OCI-LY7 (cell line): ENCODE measurements at places on chromosomes 5 and 9. TPM values are rescaled to one million over a fixed set of nuclear protein-coding genes. Genes with fewer than 3 reads are reported as not detected.

- DNase-seq, result no peak
Observed at GRCh38 chr9:21777701-21778100, 24.7 kb upstream of the MTAP start.

DNA sequence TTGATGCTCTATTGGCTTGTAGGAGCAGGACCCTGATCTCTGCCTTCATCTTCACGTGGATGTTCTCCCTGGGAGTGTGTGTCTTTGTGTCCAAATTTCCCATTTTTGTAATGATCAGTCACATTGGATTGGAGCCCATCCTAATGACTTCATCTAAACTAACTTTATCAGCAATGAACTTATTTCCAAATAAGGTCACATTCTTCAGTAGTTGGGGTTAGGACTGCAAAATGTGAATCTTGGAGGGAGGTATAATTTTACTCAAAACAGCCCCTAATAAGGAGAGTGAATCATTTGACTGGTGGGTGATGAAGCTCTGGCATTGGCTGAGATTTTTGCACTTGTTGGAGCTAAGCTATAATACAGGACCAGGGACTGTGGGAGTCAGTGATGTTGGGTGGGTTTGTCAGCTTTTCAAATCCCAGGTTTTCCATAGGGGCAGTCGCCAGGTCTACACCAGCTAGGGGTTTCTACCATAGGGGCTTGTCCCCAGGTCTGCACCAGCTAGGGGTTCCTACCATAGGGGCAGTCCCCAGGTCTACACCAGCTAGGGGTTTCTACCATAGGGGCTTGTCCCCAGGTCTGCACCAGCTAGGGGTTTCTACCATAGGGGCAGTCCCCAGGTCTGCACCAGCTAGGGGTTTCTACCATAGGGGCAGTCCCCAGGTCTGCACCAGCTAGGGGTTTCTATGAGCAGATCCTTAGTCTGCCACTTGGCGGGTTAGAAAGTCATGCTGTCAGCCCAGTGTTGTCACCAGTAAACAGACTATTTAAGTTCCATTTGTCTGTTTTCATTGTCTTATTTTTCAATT is 382.6 kb upstream of the DAP start:
- DNase-seq, result no peak

GRCh38 chr5:179287071-179287470 is 58.2 kb downstream of the ADAMTS2 start:
- no peak for DNase-seq

- DNase-seq, result no peak
Observed at GRCh38 chr9:125889476-125890419, 142.6 kb downstream of the PBX3 start.

DNA sequence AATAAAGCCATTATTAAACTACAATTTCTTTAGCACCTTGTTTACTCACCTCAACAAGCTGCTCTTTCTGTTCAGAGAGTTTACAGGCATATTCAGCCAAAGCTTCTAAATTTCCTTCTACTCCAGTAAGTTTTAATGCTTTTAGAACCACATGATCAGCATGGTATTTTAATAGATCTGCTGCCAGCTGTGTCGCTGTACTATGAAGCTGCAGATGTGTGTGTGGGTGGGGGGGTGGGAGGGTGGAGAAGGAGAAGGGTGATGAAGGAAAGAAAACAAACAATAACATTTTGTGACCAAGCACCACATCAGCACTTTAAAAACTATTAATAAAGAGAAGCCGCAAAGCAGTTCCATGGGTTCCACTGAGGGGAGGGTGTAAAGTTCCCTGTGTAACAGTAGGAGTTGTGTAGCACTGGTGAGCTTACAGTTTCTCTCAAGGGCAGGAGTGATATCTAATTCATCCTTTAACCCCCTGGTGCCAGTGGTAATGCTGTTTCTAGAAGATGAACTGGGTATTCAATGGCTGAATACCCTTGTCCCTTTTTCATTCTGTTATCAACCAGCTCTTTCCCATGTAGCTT is 38.5 kb downstream of the ABITRAM start:
- no peak for DNase-seq

- DNase-seq, result no peak
Observed at GRCh38 chr9:34230556-34230955, 51.7 kb downstream of the UBAP1 start.

GRCh38 chr5:179439181-179439985 is 94.1 kb upstream of the ADAMTS2 start:
- DNase-seq, result no peak

DNA sequence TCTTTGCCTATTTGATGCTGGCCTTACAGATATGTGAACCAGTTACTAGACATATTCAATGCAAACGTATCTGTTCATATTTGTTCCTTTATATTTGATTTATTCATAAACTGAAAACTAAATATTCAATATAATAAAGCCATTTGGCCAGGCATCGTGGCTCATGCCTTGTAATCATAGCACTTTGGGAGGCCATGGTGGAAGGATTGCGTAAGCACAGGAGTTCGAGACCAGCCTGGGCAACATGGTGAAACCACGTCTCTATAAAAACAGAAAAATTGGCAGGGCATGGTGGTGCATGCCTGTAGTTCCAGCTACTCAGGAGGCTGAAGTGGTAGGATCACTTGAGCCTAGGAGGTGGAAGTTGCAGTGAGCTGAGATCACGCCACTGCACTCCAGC is 49.2 kb upstream of the CTNNAL1 start:
- no peak for DNase-seq

DNA sequence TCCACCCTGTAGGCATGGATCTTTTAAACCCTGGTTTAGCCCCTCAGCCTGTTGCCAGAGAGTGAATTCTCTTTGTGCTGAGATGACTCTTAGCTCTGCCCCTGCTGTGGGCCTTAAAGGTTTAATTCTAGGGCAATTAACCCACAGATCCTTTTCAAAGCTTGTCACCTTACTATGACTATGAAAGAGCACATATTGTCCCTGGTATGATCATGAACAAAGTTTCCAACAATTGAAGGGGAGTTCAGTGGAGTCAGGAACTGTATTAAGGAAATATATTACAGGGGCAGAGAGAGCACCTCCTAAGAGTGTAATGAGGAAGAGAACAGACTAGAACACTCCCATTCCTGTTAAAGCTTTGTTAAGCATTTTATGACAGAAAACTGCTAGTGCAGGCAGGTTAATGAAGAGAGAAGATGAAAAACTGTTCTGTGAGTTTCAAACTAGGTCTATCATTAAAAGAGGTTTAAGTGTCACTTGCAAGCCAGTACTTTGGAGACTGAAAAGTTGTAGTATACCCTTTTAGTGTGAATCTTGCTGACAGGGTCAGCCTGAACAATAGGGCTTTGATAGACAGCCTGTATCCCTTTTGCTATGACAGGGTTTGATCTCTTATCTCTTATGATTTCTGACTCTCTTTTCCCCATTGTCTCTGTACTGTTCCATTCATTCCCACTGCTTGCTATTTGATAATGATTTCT is 104.2 kb upstream of the ELL2 start:
- DNase-seq, result no peak

GRCh38 chr5:2196416-2196815 is 313.7 kb upstream of the IRX4 start:
- DNase-seq, result no peak

- DNase-seq, result no peak
Observed at GRCh38 chr9:83933790-83934189, 12.6 kb upstream of the KIF27 start.

GRCh38 chr9:10773136-10773535 is 160.3 kb upstream of the PTPRD start:
- no peak for DNase-seq

DNA sequence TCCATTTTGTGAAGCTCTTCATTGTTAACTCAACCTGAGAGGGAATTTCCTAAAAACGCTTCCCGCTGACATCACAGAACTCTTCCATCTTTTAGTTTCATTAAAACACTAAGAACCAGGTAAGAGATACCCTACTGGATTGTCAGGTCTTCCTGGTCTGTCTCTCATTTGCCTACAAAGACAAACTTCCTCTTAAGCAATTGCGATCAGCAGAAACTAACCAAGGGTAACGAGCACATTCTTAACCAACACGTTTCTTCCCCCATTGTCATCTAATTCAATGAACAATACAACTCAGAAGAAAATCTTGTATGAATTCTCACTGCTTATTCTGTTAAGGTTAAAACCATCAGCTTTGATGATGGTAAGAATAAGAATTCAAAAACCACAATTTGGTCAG is 6.6 kb downstream of the FBXW11 start:
- DNase-seq, result peak; percentile 60

DNA sequence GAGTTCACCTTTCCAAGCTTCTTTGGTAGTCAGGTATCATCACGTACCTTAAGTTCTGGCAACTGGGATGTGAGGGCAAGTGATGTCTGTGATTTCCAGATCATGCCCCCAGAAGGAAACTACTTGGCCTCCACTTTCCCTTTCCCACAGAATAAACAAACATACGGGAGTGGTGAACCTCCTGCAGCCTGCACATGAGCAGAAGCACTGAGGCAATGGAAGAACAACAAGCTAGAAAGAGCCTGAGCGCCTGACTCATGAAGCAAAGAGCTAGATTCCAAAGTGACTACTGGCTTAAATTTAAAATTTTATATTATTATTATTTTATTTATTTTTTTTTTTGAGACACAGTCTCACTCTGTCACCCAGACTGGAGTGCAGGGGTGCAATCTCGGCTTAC is 35.0 kb downstream of the ARL15 start:
- DNase-seq, result no peak

- no peak for DNase-seq
Observed at GRCh38 chr5:175853573-175854230, 17.7 kb upstream of the CPLX2 start.

DNA sequence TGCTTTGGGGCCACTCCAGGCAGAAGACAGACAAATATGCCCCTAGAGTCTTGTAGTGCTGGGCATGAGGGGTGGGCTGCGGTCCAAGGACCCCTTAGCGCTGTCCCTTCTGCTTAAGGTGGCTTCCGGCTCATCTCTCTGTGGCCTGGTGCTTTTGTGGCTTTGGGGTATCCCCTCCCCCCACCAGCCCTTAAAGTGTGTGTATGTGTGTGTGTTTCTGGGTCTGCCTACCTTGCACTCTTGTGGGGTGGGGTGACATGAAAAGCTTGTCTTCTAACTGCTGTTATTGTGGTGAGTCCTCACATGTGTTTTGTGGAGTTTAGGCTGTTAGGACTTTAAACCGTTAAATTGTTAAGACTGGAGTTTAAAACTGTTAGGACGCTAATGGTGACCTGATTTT is 23.6 kb downstream of the MARCHF6 start:
- DNase-seq, result no peak

GRCh38 chr5:90654215-90654614 is 95.6 kb downstream of the ADGRV1 start:
- DNase-seq, result no peak

DNA sequence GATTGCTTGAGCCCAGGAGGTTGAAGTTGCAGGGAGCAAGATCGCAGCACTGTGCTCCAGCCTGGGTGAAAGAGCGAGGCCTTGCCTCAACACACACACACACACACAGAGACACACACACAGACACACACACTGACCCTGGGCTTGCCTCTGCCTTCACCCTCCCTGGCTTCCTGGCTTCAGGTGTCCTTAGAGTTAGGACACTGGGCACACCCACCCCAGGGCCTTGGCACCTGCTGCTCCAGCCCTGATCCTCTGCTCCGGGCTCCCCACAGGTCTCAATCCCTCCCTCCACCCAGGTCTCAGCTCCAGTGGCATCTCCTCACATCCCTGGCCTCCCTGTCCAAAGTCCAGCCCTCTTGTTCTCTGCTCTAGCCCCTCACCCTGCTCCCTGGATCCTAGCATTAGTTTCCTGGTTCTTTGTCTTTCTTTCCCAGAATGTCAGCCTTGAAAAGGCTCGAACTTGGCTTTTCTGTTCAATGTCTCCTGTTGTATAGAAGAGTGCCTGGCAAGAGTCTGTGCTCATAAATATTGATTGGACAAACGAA is 212.9 kb downstream of the C9orf50 start:
- no peak for DNase-seq

DNA sequence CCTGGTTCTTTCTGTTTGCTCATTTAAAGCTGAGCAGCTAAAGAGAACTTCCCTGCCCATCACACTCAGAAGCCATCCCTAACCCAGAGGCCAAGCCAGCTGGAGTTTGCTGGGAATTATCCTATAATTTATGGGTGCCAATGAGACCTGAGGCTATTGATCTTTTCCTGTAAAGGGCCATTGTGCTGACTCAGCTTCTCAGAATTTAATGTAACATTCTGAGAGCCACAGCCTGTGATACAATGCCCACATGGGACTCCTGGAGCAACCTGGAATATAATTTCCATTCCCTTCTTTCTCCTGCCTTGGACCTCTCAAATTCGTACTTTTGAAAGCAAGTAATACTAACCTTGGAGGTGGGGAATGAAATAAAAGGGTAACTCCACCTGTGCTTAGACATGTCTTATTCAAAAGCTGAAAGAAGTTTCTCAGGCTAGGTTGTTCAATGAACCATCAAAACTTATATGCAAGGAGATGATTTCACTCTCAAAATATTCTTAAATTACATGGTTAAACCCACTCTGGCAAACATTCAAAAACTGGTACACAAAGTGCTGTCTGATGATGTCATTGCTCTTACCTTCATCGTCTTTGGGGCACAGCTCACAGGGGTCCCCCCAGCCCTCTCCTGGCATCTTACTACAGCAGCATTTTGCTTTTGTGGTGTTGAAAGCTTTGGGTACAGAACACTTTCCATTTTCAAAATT is 206.7 kb downstream of the SLC12A2 start:
- no peak for DNase-seq

GRCh38 chr5:139488260-139488659 is 5.7 kb upstream of the STING1 start:
- no peak for DNase-seq

DNA sequence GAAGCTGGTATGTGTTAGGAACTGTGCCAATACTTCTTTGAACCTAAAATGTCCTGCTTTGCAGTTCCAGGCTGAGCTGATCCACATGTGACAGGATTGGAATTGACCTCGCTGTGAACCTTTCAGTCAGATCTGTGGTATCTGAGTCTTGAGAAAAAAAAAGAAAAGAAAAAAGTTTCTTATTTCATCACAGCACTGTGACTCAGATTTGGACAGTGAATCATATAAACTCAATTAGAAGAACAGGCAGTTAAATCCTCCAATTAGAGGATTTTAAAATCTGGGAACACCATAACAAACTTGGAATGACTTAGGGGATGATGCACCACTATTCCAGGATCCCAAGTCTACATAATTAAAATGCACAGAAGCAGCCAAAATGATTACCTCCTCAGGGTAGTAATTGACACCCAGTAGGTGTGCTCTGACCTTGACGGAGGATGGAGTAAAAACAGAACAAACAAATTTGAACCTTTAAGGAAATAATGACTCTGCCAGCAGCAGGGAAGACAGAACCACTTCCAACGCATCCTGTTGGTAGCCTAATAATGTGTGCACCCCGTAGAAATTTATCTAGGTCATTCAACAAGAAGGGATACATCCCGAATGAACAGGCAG is 57.8 kb upstream of the RAI14 start:
- DNase-seq, result no peak

Gene SHOC1
- total RNA-seq, result not detected in 2 replicates

Gene FIBCD1
- not detected in 2 replicates for total RNA-seq

Gene DBH
- total RNA-seq, result not detected in 2 replicates

Gene CER1
- not detected in 2 replicates for total RNA-seq

Gene SAPCD2
- total RNA-seq, result 51.4 and 57.2 TPM in 2 replicates

Gene CIZ1
- 121 and 142 TPM in 2 replicates for total RNA-seq
